ENCODE measurements at places on chromosomes 4 and X. TPM values are rescaled to one million over a fixed set of nuclear protein-coding genes. Genes with fewer than 3 reads are reported as not detected.

The PAGE5 gene
- total RNA-seq: not detected

DNA sequence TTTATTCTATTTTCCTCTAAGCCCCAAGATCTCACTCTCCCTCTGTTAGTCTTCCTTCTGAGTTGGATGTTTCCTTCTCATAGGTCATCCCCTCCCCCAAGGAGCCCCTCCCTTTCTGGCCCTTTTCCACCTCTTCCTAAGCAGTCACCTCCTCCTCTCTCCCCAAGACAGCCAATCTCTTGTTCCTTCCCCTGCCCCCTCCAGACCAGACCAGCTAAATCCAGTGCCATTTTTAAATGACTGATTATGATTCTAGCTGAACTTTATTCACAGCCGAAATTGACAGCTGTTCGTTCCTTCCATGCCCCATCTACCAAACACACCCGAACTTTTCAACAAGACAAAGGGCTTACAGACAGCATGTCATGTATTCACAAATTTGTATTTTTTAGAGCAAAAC is 1.9 kb downstream of the SPIN2A start:
- DNase-seq: no peak

DNA sequence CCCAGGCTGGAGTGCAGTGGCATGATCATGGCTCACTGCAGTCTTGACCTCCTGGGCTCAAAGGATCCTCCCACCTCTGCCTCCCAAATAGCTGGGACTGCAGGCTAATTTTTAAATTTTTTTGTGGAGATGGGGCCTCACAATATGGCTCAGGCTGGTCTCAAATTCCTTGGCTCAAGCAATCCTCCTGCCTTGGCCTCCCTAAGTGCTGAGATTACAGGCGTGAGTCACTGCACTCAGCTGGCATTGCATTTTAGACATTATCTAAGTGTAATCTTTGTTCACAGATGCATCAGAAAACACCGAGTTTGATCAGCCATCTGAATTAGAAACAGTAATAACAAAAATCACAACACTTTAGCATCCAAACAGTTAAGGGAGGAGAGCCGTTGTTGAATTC is 53.4 kb upstream of the CBR4 start:
- DNase-seq: no peak

GRCh38 chr4:52685316-52685715 is 26.2 kb upstream of the USP46 start:
- DNase-seq: no peak

- no peak for DNase-seq
Observed at GRCh38 chr4:23392860-23393458, 496.9 kb downstream of the PPARGC1A start.
